ENCODE measurements at places on chromosomes 16 and 17.

DNA sequence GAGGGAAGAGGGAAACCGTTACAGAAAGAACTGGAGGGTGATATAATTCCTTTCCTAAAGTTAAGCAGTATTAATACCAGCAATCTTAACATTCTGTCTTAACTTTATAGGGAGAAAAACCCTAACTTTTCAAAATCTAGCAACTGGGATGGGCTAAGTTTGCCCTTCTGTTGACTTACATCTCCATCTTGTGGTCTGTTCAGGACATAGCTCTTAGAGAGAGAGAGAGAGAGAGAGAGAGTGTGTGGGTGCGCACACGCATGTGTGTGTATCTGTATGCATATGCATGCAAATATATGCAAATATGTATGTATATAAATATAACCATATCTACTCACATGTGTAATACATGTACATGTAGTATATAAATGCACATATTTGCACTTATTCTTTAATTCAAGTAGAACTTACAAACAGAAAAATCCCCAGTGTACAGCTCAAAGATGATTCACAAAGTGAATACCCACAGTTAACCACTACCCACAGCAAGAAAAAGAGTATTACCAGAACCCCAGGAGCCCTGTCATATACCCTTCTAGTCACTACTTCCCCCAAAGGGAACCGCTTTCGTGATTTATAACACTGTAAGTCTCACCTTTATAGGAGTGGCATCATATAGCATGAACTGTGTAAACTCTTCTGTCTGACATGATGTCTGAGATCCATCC, 46.5 kb downstream of the STX8 start:
- DNase-seq: peak; percentile 26

DNA sequence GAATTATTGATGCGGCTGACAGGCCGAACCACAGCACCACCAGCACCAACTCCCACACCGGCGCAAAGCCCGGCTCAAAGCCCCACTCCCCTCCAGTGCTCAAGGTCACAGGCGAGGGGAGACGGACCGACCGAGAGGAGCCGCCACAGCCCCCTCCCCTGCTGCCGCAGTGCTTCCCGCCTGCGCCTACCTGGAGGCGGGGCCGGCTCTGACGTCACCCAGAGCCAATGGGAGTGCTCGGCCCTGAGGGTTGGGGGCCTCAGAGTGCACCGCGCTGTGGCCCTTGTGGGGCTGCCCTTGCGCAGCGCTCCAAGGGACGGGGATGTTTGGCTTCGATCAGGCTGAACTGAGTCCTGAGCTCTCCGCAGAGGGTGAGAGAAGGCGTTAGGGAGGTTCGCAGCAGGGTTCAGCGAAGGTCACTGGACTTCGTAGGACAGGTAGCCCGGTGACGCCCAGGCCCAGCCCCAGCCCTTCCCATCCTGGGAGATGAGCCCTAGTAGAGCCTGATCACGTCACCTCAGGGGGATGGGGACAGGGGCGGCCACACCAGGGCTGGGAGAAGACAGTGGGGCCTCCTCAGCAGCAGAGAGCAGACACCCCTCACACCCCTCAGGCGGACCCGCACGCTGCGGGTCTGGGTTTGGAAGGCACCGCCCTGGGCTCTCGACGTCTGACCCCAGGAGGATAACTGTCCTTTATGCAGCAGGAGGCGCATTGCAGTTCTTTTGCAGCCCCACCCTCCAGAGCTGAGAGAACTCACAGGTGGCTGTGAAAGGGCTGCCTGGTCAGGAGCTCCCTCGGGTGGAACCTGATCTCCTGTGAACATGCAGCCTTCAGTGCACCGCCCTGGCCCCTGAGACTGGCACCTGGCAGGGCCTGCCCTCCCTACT, 1.5 kb downstream of the NDRG4 start:
- DNase-seq: no peak

GRCh38 chr16:88512728-88513696, 57.2 kb upstream of the ZC3H18 start:
- no peak for DNase-seq

GRCh38 chr16:58755989-58756649, 22.0 kb upstream of the GOT2 start:
- DNase-seq: peak; percentile 64

DNA sequence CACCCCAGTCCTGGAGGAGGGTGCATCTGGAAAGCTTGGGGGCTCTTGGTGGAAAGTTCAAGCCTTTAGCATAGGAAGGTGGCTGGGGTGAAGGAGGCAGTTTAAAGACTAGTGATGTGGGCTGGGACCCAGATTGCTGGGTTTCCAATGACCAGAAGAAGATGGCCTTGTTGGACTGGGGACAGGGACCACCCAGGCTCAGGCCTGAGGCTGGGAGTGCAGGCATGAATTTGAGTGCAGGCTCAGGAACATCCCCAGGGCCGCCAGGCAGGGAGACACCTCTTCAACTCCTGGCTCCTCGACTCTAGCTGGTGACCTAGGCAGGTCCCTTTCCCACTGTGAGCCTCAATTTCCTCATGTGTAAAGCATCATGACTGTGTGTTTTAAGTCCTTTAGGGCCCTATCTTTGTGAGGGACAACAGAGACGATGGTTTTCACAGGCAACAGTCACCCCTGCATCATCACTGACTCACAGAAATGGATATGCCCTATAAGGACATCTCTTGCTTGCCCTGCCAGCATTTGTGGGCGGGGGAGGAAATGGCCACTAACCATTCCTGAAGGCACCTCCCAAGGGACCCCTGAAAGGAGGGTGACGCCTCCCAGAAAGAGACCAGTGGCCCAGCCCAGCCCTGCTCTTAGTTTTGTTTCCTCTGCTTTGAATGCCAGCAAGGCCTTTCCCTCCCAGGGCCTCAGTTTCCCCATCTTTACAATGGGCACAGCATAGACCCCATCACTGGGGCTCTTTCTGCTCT, 11.1 kb downstream of the NLRC5 start:
- DNase-seq: peak; percentile 96

Data from EL (cell line).